Osteocyte (in vitro differentiated cells): ENCODE measurements at places on chromosomes 4 and X.
A peak's percentile ranks its signal among the peaks of the same experiment; 100 is the strongest.

DNA sequence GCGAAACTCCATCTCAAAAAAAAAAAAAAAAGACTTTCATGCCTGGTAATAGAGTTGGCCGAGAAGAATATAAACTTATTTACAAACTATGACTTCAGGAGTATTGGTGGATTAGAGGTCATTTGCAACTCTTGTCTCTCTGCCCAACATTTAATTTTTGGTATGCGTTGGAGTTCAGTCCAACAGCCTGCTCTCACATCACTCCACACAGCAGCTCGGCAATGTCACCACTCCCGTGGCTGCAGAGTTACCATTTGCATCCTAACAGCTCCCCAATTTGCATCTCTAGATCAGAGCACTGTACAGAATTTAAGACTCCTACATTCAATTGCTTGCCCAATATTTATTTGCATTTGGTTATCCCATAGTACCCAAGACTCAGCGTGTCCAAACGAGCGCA, 40.9 kb upstream of the AP1AR start:
- no peaks in the 10 kb centered on the region for H3K27me3 ChIP-seq
- no peak for DNase-seq
- no peaks in the 10 kb centered on the region for H3K36me3 ChIP-seq
- no peaks in the 10 kb centered on the region for H3K4me1 ChIP-seq
- no peak overlapping the region for H3K4me3 ChIP-seq
- H3K27ac ChIP-seq, result no peak overlapping the region

DNA sequence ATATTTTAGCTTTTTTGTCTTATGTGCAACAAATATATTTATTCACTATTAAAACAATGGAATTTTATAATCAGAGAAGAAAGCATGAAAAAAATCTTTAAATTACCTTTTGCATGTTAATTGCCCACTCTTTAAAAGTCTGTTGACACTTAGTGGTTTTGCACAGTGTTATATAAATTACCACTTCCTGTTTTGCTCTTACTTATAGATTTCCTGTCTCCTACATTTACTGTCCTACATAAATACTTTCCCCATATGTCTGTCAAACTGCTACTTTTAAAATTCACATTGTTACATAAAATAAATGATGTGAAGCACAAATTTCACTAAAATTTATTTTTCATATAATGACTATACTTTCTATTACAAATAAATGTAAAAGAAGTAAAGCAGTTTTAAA, 161.1 kb upstream of the NDST4 start:
- peaks cover 8% of the 10 kb centered on the region for H3K4me1 ChIP-seq
- no peak overlapping the region for H3K4me3 ChIP-seq
- H3K27me3 ChIP-seq, result no peaks in the 10 kb centered on the region

- no peak for DNase-seq
- H3K27me3 ChIP-seq, result no peaks in the 10 kb centered on the region
- H3K4me1 ChIP-seq, result no peaks in the 10 kb centered on the region
- no peak overlapping the region for H3K4me3 ChIP-seq
- peaks cover 18% of the 10 kb centered on the region for H3K36me3 ChIP-seq
Measured at GRCh38 chr4:127975121-127975770, 10.0 kb downstream of the ABHD18 start.

GRCh38 chr4:90030953-90031352, 96.2 kb upstream of the CCSER1 start:
- H3K27ac ChIP-seq, result no peak overlapping the region
- H3K27me3 ChIP-seq, result peaks cover 2% of the 10 kb centered on the region
- H3K36me3 ChIP-seq, result no peaks in the 10 kb centered on the region
- H3K4me1 ChIP-seq, result no peaks in the 10 kb centered on the region
- H3K4me3 ChIP-seq, result no peak overlapping the region

DNA sequence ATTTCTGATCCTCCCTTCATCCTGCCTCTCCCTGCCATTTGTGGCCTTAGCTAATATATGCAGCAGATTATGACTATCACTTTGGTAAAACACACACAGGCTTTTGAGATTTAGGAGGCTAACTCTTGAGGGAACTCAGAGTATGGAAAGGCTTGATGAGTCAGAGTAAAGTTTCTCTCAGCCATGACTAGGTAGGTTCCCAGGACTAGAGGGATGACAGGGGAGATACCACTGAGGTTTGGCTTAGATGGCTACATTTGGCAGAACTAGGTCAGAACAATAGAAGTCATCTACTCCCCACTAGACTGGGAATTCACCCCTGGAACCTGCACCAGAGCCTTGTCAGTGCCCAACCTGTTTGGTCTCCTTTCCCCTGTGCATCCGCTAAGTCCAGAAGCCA, 585.7 kb downstream of the TLL1 start:
- H3K4me3 ChIP-seq, result no peak overlapping the region
- DNase-seq, result no peak

DNA sequence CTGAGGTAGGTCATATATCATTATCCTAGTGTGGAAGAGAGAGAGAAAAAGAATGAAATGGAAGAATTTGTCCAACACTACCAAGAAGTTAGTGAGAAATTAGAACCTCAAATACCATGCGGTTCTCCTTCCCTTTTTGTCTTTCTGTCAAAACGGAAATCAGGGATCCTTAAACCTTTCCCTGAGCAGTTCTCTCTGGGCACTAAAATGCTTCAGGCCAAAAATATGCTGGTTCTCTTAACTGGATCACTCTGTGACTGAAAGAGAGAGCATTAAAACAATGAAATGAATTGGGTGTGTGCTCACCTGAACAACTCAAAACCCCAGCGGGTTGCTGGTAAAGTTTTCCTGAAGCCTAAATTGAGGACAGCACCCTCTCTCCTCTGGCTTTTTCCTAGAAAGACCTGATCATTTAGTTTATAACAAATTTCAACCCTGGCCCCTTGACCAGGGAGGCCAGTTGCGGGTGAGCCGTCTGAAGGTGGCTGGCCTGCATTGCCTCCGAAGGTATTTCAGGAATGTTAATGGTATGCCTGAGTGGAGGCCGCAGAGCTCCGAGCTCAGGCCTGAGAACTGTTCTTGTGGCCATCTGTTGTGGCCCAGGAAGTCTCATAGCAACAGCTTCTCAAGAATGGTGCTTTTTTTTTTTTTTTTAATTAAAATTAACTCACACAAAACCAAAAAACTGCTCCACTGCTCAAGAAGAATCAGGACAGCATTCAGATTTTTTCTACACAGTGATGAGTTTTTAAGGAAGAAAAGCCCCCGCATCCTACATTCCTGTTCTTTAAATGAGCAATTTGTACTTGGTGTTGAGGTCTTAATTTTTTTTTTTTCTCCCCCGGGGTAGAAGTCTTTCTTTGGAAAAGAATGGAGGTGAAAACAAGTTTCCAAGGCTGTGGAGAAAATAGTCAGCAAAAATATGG, 155.1 kb downstream of the SHROOM3 start:
- no peaks in the 10 kb centered on the region for H3K36me3 ChIP-seq
- peak overlapping the region; percentile 4 for H3K4me3 ChIP-seq
- H3K27me3 ChIP-seq, result no peaks in the 10 kb centered on the region
- H3K4me1 ChIP-seq, result peaks cover 53% of the 10 kb centered on the region
